ENCODE measurements at places on chromosomes 7 and 10.

- no peak for DNase-seq
Measured at GRCh38 chr7:118140468-118140867, 43.5 kb upstream of the LSM8 start.

- DNase-seq: no peak
Measured at GRCh38 chr10:28768227-28768626, 90.9 kb downstream of the BAMBI start.

GRCh38 chr10:44966129-44966815 lies 6.7 kb downstream of the RASSF4 start:
- DNase-seq: no peak

DNA sequence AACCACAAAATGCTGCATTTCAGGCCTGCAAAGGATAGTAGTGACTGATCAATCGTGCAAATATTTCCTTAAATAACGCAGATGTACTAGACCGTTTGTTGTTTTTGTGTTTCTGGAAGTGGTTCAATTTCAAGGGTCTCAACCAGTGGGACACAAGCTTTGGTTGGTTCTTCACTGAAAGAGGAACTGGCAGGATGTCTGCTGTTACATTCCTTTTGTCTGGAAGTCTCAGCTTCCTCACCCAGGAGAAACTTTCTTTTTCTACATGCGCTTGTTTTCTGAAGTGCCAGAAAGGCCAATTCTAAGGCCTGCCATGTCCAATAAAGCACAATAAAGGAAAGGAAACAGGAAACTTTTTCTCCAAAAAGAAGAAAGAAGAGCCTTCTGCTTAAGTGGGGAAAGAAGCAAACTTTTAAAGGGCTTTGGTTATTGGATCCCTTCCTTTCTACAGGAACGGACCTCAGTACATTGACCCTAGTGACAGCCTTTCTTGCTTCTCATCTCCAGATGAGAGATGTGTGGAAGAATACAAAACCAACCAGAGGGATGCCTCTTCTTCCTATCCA lies 4.1 kb downstream of the DKK1 start:
- DNase-seq: no peak

All from HTR-8/SVneo (cell line).